Diencephalon (tissue), 1 donor: ENCODE measurements at places on chromosomes 1 and 21. TPM values are rescaled to one million over a fixed set of nuclear protein-coding genes. Genes with fewer than 3 reads are reported as not detected.

The HES3 gene
- not detected for total RNA-seq

The RCSD1 gene
- 7.4 TPM for total RNA-seq

The CLCA4 gene
- total RNA-seq, result not detected

The SIM2 gene
- 0.46 TPM for total RNA-seq

The C1orf216 gene
- 69.9 TPM for total RNA-seq
